ENCODE measurements at places on chromosomes 2 and 18.

- peak; percentile 86 for DNase-seq
Measured at GRCh38 chr2:27723372-27724144, 48.0 kb upstream of the MRPL33 start.

- DNase-seq, result no peak
Measured at GRCh38 chr2:240784629-240785423, 35.2 kb downstream of the KIF1A start.

GRCh38 chr2:34656632-34657031, 1057.5 kb upstream of the FAM98A start:
- no peak for DNase-seq

DNA sequence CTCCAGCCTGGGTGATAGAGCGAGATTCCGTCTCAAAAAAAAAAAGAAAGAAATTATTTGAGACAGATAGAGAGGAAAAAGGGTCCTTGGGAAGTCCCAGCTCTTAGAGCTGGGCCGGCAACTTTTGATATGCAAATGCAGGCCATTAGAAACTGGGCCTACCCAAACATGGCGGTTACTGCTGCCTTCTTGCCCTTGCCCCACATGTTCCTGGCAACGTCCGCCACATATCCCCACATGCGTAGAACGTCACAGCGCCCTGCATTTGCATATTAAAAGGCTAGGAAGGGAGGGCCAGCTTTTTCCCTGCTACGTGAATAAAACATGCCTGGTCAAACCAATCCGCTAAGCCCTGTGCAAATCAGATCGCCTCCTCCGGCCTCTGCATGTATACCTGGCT, 40.7 kb upstream of the LBH start:
- DNase-seq, result no peak

DNA sequence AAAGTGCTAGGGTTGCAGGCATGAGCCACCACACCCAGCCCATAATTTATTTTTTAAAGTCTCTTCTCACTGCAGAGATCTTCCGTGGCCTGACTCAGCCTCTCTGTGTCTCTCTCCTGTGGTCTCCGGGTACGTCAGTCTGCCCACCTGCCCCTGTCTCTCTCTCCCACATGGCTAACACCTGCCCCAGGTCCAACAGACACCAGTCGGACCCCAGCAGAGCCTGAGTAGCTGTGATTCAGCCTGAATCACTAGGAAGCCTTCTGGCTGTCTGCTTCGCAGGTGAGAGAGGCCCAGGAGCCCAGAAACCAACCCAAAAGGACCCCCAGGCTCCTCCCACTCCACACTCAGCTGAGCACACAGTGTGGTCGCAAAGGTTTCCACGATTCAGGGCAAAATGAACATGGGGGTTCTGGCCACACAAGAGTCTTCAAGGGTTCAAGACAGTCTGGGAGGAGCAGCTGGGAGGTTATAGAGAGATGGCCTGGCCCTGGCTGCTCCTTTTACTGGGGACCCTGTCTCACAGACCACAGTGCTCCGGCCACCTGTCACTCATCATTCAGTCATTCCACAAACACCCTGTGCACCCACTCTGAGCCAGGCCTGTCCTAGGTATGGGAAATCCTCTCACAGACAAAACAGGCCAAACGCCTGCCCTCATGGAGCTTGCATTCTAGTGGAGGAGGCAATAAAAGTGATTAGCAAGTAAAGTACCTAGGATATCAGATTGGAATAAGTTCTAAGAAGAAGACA, 8.6 kb downstream of the RUFY4 start:
- no peak for DNase-seq

GRCh38 chr2:241639385-241639784, 1.9 kb downstream of the ATG4B start:
- DNase-seq, result no peak

GRCh38 chr18:46247942-46248341, 143.8 kb downstream of the HAUS1 start:
- DNase-seq, result no peak

GRCh38 chr2:64250063-64250462, 105.8 kb upstream of the PELI1 start:
- no peak for DNase-seq

- DNase-seq, result no peak
Measured at GRCh38 chr18:29397536-29397935, 1220.6 kb upstream of the CDH2 start.

GRCh38 chr2:238688193-238689153, 159.4 kb upstream of the TWIST2 start:
- no peak for DNase-seq

DNA sequence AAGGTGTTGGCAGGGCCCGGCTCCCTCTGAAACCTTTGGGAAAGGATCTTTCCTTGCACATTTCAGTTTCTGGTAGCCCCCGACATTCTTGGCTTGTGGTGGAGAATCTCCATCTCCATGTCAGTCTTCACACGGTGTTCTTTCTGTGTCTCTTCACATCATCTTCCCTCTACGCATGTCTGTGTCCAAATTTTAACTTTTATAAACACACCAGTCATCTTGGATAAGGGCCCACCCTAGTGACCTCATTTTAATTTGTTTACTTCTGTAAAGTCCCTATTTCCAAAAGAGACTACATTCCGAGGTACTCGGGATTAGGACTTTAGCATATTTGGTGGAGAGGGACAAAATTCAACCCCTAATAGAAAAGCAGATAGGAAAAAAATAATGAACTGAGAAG, 138.4 kb downstream of the GALNT3 start:
- no peak for DNase-seq

DNA sequence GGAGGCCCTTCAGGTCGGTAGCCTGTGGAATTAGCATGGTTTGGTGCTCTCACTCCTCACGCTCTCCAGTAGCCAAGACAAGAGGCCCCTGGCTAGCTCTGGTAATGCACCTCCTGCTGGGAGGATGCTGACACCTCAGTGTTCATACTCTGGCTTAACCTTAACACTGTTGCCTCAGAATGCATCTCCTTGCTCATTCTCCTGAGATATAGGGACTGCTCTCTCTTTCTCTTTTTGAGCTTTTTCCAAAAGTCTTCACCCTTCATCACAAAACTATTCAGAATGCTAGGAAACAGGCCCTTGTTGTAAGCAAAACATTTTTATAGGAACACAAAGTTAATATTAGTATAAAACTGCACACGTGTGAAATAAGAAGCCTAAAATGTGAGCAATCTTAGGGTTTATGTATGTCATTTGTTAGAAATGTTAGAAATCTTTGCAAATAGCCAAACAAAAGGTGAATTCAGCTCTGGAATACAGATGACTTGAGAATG, 17.3 kb upstream of the IMPA2 start:
- DNase-seq, result peak; percentile 89

Measured in choroid plexus epithelial cell (primary cell).